ENCODE measurements at places on chromosomes 12 and 14.

DNA sequence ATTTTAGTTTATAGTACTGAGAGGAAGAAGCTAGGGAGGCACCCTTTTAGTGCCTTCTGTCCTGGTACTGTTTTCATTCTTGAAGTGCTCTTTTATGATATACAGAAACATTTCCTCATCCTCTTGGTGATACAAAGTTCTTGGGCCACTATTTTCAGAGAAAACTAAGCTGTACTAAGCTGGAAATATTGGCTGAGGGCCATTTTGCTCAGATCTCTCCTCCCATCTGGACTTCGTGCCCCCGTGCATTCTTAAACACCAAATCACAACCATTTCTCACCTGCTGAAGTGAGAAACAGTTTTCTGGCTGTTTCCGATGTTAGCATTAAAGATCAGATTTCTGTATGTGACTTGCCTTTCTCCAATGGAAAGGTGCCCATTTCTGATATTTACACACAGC is 158.9 kb downstream of the FBXL14 start:
- DNase-seq: no peak

DNA sequence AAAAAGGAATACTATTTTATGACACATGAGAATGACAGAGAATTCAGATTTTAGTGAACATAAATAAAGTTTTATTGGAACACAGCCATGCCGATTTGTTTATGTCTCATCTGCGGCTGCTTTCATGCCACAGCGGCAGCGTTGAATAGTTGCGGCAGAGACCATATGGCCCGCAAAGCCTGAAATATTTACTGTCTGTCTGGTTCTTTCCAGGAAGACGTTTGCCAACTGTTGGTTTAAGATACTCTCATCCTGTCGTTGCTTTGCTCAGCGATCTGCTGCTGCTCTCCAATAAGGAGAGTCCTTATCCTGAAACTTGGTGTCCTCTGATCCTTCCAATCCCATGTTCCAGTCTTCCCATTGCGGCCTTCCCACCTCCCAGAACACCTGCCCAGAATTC is 89.9 kb downstream of the SLC24A4 start:
- no peak for DNase-seq

GRCh38 chr12:69524755-69525469 is 54.7 kb downstream of the FRS2 start:
- DNase-seq: no peak

DNA sequence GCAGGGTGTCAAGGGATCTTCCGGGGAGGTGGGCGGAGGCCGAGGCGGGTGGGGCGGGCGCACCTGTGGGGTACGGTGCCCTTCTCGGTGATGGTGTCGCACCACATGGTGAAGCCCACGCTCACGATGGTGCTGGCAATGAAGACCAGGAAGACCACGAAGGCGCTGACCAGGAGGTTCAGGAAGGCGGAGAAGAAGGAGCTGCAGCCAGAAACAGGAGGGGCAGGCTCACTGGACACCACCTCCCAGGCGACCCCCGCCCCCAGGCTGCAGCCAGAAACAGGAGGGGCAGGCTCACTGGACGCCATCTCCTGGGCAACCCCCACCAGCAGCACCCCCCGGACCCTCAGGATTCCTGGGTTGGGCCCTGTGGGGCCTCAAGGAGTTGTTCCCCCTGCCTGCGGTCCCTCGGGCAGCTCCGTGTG is 7.6 kb downstream of the TMEM179 start:
- no peak for DNase-seq

- DNase-seq: no peak
These were observed 16.4 kb downstream of the TSPAN11 start for GRCh38 chr12:30942936-30943335.

DNA sequence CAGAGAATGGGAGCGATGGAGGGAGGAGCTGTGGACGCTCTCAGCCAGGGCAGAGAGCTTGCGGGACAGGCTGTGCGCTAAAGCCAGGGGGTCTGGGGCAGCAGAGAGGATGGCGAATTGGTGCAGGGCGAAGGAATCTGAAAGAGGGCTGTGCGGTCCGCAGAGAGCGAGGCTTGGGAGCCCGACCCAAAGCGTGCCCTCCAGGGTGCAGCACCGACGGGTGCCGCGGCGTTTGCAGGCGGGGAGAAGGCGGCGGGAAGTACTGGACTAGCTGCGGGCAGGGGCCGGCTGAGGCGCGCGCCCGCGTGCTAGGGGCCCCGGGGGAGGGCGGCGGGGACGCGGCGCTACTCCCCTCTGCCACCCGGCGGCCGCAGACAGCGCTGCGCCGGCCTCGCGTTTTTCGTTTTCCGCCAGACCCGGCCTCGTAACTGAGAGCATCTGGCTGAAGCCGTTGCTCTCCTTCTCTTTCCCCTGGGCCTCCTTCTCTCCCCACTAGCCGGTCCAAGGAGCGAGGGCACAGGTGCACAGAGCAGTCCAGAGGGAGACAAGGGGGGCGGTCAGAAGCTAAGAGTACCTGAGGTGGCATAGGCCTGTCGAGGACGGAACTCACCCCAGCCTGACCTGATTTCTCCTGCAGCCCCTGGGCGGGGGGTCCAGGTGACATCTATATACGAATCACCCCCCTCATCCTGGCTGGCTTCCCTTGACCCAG is 24.9 kb downstream of the SLC6A12 start:
- no peak for DNase-seq

GRCh38 chr12:45435945-45436710 is 220.2 kb downstream of the ANO6 start:
- no peak for DNase-seq

- no peak for DNase-seq
These were observed 70.7 kb downstream of the NOVA1 start for GRCh38 chr14:26527095-26527494.

DNA sequence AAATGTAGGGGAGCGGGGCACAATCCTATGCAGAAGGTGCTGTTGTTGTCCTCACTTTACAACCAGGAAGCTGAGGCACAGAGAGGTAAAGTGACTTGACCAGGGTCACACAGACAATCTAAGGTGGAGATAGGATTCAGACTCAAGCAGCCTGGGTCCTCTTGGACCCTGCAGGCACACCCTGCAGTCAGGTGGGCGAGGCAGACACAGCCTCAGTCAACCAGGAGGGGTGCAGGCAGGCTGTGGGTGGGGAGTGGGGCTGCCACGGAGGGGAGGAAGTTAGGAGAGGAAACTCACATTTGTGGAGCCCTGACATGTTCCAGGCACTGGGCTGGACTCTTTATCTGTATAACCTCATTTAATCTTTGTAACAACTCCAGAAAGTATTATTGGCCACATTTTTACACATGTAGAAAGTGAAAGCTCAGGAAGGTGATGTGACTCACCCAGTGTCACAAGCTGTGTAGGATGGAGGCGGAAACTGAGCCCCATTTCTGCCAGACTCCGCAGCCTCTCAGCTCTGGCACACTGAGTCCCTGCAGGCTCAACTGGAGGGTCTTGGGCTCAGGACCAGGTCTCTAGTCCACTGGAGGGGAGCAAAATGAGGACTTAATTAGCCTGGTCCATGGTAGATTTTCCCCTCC is 24.9 kb upstream of the CHGA start:
- DNase-seq: no peak

GRCh38 chr12:3535431-3535841 is 44.4 kb downstream of the PRMT8 start:
- no peak for DNase-seq

- no peak for DNase-seq
These were observed 495.1 kb downstream of the EGLN3 start for GRCh38 chr14:33455654-33456345.

GRCh38 chr12:88650715-88651114 is 70.4 kb upstream of the KITLG start:
- DNase-seq: no peak

DNA sequence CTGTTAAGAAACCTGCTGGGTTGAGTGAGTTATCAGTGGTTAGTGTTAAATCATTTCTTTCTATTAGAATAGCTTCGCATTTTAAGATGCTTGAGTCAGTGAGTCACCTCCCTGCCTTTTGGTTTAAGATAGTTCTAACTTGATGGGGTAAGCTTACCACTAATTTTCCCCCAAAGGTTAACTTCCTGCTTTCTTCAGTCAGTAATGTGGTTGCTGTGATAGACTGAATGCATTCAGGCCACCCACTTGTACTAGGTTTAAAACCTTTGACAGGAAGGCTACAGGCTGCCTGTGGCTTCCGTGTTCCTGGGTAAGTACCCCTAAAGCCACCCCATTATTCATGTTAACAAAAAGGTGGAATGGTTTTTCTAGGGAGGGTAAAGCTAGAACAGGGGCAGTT is 25.3 kb downstream of the CLEC2A start:
- no peak for DNase-seq

DNA sequence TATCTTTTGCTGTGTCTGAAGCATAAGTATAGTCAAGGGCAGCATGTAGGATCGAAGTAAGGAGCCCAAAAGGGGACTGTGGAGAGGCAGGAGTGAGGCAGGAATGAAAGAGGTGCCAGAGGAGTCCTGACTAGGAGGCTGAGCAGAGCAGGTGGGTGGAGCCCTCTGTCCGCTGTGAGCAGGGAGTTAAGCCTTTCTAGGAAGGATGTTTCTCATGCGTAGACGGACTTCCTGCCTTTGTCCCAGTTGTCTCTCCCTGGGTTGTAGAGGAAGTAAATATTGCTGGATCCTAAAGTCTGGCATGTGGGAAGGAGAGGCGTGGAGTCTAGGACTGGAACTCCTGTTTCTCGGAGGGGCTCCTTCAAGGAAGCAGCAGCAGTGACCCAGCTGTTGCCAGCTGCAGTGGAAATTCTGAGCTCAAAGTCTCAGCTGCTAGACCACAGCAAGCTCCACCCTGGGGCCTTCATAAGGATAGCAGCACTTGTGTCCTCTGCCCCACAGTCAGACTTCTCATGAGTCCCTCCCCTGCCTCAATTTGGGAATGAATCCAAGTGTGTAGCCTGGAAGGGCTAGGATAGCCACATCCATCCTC is 44.0 kb downstream of the RBMS2 start:
- DNase-seq: no peak

GRCh38 chr12:80553316-80553715 is 109.3 kb downstream of the PTPRQ start:
- no peak for DNase-seq

- DNase-seq: no peak
These were observed 74.0 kb downstream of the RPS29 start for GRCh38 chr14:49512147-49512551.

DNA sequence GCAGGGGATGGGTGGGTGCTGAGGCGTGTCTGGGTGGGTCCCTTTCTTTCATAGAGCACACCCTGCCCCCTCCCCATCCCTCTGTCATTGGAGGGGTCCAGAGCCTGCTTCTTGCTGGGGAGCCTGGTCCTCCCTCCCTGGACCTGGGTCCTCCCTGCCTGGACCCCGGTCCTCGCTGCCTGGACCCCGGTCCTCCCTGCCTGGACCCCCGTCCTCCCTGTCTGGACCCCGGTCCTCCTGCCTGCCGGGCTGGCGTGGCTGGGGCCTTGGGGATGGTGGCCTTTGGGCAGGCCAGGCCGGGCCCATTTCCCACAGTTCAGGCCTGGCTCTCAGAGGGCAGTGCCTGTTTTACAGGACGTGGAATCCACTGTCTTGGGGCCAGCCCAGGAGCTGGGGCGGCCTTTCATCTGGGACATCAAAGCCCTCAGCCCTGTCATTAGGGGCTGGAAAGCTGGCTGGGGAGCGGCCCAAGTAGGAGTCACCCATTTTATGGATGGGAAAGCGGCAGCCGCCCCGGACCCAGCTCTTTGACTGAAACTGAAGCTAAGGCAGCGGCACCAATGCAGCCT is 44.6 kb downstream of the KIF26A start:
- no peak for DNase-seq

- no peak for DNase-seq
These were observed 180.2 kb downstream of the ACSS3 start for GRCh38 chr12:81257947-81258551.

DNA sequence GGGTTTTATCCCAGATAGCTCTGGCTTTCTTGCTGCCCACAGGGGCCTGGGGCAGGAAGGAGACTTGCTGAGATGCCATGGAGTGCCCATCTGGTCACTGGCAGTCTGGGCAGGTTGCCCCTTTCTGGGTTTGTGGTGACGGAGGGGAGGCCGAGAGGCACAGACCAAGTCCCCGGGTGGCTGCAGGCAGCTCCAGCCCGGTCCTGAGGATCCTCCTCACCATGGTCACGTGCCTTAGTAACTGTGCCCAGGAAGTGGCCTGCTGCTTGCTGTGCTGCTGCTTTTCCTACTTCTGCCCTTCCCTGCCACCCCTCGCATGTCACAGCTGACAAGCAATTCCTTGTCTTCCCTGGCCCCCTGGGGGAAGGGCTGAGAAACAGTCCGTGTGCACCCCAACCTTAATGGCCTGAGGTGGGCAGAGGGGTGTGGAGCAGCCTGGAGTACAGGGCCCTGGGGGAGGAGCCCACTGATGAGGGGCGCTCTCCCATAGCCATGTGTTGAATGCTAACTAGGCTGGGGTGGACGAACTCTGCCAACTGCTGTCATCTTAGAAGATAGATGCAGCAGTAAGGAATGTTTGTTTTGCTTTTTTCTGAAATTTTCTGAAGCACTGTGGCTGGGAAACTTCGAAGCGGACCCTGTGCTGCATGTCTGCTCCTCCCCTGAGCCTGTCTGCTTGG is 54.9 kb upstream of the SRSF5 start:
- no peak for DNase-seq

GRCh38 chr12:77337362-77337761 is 272.0 kb upstream of the E2F7 start:
- no peak for DNase-seq

DNA sequence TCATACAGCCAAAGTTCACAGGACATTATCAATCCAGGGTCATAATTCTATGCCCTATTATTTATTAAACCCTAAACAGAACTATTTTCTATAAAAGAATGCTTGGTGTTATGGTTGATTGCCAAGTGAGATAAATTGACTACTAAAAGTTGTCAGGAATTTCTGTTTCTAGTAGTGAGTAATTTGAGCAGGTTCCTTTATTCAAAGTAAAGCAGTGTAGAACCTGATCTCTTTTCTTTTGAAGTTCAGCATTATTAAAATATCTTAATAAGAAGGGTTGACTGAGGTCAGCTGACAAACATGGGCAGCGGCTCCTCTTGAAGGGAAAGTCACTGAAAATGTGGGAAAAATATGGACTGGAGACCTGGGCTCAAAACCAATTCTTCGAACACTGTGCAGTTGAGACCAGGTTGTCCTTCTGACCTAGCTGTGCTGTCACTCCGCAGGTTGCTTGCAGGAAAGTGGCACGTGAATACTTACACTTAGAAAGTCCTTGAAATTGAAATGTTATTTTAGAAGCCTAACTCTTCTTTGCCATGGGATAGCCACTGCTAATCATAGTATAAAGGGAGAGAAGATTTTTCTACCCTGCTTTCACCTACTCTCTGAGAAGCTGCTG is 141.0 kb downstream of the RASSF9 start:
- DNase-seq: no peak
